ENCODE measurements at places on chromosomes 16 and 17.
A peak's percentile ranks its signal among the peaks of the same experiment; 100 is the strongest.

DNA sequence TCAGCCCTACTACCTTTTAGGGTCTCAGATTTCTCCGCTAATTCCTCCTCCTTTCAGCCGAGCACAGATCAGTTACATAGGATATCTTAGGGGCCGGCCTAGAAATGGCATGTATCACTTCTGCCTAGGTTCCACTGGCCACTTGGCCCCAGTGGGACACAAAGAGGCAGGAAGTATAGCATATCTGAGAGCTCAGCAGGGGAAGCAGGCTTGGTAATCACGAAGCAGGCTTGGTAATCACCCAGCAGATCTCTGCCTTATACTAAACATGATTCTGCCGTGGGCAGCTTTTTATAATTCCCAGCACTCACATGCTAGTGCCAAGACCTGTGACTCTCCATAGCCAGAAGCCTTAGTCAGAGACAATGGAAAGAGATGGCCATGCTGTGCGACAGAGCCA, 59.6 kb upstream of the CACNG5 start:
- no peak for DNase-seq

GRCh38 chr17:29682987-29683386, 60.3 kb upstream of the CORO6 start:
- no peak for DNase-seq

- no peak for DNase-seq
Observed at GRCh38 chr17:18326039-18326438, 10.9 kb downstream of the SMCR8 start.

DNA sequence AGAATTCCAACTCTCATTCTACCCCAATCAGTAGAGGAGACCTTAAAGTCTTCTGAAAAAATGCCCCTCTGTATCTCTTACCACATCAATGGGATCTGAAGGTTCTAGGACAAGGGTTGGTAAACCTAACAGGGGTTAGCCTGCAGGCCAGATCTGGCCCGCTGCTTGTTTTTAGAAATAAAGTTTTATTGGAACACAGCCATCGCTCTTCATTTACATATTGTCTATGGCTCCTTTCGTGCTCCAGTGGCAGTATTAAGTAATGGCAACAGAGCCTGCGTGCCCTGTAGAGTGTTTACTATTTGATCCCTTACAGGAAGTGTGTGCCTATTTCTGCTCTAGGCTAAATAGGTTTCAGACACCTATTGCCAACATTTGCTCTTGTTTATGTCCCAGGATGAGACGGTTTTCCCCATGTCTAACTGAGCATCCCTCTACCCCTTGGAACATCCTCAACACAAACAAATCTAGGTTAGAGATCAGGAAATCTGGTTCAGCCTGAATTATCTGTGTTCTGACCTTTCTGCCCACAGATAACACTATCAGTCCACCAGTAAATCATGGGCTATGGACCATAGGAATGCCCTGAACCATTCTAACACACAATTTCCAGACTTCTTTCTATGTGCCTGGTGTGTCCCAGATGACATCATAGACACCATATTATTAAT, 44.2 kb upstream of the ERCC4 start:
- no peak for DNase-seq

GRCh38 chr17:77842528-77843147, 115.9 kb upstream of the TNRC6C start:
- DNase-seq: no peak

- DNase-seq: no peak
Observed at GRCh38 chr16:89002851-89003830, 26.1 kb upstream of the CBFA2T3 start.

DNA sequence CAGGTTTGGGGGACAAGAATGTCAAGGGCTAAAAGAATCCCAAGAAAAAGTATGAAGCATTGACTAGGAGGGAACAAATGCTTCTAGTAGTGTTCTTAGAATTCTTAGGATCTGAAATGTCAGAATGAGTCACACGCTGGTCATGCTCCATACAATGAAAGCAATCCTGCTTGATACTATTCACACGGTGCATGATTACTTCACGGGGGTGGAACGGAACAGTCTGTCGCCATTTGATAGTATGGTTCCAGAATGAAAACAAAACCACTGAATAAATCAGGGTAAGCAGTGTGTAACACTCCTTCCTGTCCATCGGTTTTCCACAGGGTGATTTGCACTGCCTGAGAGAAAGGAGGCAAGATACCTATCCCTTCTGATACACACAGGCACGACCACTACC, 22.9 kb upstream of the YWHAE start:
- DNase-seq: no peak

DNA sequence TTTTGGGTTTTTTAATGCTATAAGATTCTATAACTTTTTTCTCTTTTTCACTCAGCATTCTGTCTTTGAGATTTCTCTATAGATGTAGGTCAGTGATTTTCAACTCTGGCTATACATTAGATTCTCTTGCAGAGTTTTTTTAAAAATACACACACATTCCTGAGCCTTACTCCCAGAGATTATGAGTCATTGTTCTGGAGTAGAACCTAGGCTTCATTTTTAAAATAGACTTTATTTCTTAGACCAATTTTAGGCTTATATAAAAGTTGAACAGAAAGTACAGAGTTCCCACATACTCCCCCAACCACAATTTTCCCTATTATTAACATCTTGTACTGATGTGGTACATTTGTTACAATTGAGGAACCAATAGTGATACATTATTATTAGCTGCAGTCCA, 63.3 kb downstream of the CYB561 start:
- no peak for DNase-seq

- DNase-seq: no peak
Observed at GRCh38 chr16:17160285-17160853, 310.4 kb downstream of the XYLT1 start.

DNA sequence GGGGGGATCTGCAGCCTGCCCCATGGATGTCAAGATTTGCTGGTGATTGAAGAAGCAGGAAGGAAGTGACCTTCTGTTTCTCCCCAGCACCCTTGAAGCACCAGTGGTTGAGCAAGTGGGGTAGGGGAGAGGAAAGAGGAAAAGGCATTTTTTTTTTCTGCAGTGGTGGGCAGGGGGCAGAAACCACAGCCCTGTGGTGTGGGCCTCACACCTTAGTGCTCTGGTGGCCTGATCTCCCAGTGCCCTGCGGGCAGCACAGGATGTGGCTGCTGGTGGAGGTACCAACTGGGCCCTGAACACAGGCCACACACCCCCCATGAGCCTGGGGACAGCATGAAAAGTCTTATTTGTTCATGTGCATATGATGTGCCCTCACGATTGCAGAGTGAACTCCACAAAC, 7.1 kb downstream of the ITGAD start:
- no peak for DNase-seq

- no peak for DNase-seq
Observed at GRCh38 chr17:31738067-31738466, 121.0 kb downstream of the COPRS start.

DNA sequence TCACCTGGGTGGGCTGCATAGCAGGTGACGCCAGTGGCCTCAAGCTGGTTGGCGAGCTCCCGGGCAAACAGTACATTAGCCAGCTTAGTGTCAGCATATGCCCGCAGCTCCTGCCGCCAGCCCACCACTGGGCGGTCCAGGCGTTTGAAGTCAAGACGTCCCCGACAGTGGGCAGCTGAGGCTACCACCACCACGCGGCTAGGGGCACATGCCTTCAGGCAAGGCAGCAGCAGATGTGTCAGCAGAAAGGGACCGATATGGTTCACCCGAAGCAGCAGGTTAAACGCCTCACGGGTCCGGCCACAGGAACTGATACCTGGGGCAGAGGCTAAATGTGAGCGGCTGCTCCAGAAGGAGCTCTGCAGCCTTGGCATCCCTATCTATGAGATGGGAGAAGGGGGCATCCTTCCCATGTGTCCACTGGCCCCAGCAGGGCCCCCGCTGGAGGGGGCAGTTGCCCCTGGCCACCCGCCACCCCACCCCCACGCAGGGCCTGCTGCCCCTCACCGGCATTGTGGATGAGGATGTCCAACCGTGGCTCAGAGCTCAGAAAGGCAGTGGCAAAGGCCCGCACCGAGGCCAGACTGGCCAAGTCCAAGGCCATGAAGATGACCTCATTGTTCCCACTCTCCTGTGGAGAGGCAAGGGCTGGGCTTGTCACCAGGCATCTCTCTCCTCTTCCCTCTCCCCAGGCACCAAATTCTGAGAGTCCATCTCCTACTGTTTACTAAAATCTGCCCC, 1.7 kb downstream of the DHRS13 start:
- DNase-seq: no peak

GRCh38 chr16:455453-455852, 30.0 kb downstream of the RAB11FIP3 start:
- no peak for DNase-seq

GRCh38 chr17:61393904-61394629, 5.6 kb upstream of the TBX2 start:
- DNase-seq: no peak

GRCh38 chr17:49931416-49932137, 37.4 kb upstream of the DLX4 start:
- no peak for DNase-seq

DNA sequence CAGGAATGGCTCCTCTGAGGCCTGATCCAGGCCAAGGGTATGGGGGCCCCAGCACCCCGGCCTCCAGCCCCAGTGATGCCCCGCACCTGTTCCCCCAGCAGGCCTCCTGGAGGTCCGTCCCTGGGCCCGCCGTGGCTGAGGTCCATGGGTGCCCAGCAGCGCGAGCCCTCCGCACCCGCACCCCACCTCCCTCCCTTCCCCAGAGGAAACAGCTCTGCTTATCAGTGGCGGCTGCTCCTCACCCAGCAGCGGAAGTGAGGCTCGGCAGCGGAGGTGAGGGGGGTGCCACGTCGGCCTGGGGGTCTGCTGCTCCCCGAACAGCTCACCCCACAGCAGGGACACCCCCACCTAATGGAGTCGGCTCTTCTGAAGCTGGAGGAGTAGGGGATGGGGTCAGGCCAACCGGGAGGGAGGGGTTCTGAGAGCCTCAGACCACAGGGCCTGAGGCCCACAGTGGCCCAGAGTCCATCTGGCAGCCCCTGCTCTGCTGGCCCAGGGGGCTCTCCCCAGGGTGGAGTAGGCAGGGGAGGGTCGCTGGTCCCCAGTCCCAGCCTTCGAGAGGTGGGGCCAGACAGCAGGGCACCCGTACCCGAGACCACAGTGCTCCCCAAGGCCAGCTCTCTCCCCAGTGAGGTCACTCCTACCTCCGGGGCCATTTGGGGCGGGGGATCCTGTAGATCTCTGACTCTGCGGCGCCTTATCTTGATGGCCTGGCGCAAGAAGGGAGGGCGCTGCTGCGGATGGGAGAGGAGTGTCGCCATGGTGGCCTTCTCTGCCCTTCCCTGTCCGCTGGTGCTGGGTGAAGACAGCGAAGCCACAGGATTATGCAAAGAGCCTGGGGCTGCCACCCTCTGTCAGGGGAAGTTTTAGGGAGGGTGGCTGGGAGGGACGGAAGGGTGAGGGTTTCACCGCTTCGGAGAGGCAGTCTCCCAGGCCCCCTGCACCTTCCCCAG, at the start of gene UNC13D:
UNC13D (minus strand) TSS at position 828 of the 953 bp plus-strand sequence; CDS start at position 761, 67 bp downstream.
- DNase-seq: no peak

DNA sequence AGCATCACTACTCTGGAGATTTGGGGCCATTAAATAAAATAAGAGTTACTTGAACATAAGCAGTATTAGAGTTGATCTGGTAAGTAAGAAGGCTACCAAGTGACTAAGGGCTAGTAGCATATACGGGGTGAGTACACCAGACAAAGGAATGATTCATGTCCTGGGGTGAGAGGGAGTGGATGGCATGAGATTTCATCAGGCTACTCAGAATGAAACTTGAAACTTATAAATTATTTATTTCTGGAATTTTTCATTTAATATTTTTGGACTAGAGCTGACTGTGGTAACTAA, 2.3 kb downstream of the SLFN5 start:
- no peak for DNase-seq

- DNase-seq: no peak
Observed at GRCh38 chr17:77599699-77600098, 358.8 kb upstream of the TNRC6C start.

- no peak for DNase-seq
Observed at GRCh38 chr16:11161974-11162373, 94.0 kb downstream of the SOCS1 start.

- DNase-seq: no peak
Observed at GRCh38 chr16:88866151-88866920, at the start of gene PABPN1L. PABPN1L (minus strand) TSS chr16:88866660; CDS start chr16:88866606, 54 bp downstream.

- no peak for DNase-seq
Observed at GRCh38 chr16:86297866-86298757, 212.2 kb upstream of the FOXF1 start.

DNA sequence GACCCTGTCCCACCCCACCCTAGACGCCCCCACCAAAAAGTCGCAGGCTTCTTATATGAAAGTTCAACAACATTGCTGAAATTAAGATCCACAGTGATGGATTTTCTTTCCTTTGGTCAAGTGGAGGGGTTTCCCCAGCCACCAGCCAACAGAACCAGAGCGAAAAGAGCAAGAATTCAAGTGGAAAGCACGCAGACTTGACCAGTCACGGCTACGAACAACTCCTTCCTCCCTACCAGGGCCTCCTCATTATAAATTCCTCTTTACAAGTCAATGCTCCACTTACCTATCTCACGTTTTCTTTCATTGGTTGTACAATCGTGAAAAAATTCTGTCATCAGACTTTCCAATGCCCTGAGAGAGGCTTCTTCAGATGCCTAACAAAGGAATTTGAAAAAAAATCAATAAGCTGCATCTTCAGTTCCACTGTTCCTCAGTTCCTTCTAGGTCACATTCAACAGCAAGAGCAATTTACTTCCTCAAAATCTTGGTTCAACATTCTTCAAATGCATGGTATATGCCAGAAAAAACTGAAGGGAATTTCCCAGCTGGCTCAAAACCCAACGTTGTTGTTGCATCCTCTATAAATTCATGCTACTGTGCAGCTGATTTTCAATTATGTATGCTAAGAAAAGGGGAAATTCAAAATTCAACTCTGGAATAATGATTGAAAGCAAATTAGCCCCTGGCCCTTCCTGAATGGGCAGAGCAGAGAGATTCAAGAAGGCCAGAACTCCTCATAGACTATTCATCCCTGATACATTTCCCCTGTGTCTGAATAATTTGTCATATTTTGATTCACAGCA, 30.9 kb downstream of the XPO6 start:
- no peak for DNase-seq

- no peak for DNase-seq
Observed at GRCh38 chr16:69937465-69937951, 13.6 kb upstream of the CLEC18A start.

DNA sequence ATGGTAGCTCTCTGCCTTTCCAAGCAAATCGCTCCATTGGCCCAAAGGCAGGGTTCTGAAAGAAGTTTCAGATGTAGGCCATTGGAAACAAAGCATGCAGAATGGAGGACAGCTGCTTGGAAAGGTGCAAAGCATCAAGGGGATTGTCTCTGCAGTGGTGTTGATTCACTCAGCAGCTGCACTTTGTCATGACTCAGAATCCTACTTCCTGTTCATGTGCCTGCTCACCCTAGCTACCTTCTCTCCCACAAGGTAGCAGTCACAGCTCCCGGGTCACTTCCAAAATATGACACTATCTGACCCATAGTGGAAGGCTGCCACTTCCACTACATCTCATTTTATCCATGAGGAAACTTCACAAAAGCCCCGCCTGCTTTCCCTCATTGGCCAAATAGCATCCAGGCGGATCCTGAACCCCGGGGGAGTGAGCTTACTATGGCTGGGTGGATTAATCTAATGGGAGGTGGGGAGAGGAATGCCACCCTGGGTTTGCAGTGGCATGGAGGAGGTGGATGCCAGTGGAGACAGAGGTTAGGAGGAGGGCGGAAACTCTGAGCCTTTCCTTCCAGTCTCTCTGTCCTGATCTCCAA, 74.7 kb upstream of the NKD1 start:
- peak; percentile 53 for DNase-seq
